Neural crest cell (in vitro differentiated cells): ENCODE measurements at places on chromosomes 1 and 21.

DNA sequence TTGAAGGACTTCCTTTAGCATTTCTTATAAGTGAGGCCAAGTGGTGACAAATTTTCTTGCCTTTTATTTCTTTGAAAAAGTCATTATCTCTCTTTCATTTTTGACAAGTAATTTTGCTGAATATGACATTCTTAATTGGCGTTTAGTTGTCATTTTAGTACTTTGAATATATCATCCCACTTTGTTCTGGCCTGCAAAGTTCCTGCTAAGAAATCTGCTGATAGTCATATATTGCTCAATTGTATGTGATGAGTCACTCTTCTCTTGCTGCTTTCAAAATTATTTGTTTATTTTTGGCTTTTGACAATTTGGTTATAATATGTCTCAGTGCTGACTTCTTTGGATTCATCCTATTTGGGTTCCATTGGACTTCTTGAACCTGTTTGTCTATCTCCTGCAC, 312.6 kb downstream of the DUSP10 start:
- no peaks in the 10 kb centered on the region for H3K36me3 ChIP-seq
- H3K27me3 ChIP-seq, result peaks cover 16% of the 10 kb centered on the region
- H3K4me1 ChIP-seq, result no peaks in the 10 kb centered on the region

DNA sequence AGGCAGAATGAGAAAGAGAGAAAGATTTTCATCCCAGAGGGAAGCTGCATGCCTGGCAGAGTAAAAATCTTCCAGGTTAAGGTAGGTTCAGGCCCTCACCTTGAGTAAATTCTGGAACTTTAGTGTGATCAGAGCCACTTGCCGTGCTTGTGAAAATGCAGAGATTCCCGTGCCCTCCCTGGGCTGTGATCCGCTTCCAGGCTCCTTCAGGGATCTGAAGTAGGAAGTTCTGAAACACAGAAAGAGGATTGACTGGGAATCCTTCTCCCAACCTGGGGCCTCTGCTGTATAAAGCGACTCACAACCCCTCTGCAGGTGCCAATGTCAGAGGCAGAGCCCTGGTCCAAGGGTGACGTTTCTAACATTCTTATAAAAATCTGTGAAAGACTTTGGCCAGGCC, 26.6 kb downstream of the NUAK2 start:
- peaks cover 66% of the 10 kb centered on the region for H3K4me1 ChIP-seq
- H3K27ac ChIP-seq, result peak overlapping the region; percentile 93
- H3K36me3 ChIP-seq, result no peaks in the 10 kb centered on the region
- DNase-seq, result no peak

DNA sequence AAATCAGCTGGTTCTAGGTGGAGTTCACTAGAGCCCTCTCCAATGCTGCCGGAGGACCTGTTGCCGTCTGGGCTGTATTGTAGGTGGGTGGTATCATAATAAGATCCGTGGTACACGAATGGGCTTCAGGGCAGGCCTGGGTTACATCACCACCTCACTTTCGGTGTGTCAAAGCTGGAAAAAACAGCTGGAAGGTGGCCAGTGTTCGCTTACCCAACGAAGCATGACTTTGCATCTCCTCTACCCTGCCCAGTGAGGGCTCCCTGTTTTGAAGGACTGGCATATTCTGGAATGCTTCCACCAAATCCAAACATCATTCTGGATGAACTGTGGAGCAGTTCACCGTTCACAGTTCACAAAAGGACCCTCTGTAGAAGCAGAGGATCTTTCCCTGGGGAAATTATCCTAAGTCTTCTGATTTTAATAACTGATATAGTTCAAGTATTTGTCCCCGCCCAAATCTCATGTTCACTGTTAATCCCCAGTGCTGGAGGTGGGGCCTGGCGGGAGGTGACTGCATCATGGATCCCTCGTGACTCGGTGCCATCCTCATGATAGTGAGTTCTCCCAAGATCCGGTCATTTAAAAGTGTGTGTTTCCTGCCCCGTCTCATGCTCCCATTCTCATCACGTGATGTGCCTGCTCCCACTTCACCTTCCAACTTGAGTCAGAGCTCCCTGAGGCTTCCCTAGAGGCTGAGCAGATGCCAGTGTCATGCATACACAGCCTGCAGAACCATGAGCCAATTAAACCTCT, 429.0 kb downstream of the KIF26B start:
- H3K36me3 ChIP-seq, result no peaks in the 10 kb centered on the region
- no peak for DNase-seq
- H3K4me1 ChIP-seq, result peaks cover 37% of the 10 kb centered on the region
- no peak overlapping the region for H3K27ac ChIP-seq
- H3K27me3 ChIP-seq, result no peaks in the 10 kb centered on the region
- H3K4me3 ChIP-seq, result peak overlapping the region; percentile 32

- H3K4me3 ChIP-seq, result no peak overlapping the region
- peaks cover 24% of the 10 kb centered on the region for H3K4me1 ChIP-seq
- H3K36me3 ChIP-seq, result no peaks in the 10 kb centered on the region
- DNase-seq, result no peak
Observed at GRCh38 chr1:29713857-29714256, 477.5 kb downstream of the PTPRU start.

GRCh38 chr1:46247436-46248121, at the start of gene RAD54L:
Gene RAD54L (plus strand): TSS chr1:46247763. CDS start chr1:46248406, 643 bp downstream.
- H3K4me1 ChIP-seq, result peaks cover 39% of the 10 kb centered on the region
- peak within 1 kb of the TSS; percentile 99 for H3K27ac ChIP-seq
- no peaks in the 10 kb centered on the region for H3K27me3 ChIP-seq
- peak; percentile 94 for DNase-seq
- H3K36me3 ChIP-seq, result peaks cover 10% of the 10 kb centered on the region

GRCh38 chr1:7378346-7379130, 392.6 kb upstream of the VAMP3 start:
- no peak overlapping the region for H3K4me3 ChIP-seq
- H3K4me1 ChIP-seq, result peaks cover 33% of the 10 kb centered on the region
- H3K27ac ChIP-seq, result no peak overlapping the region
- H3K36me3 ChIP-seq, result no peaks in the 10 kb centered on the region
- DNase-seq, result no peak

- DNase-seq, result no peak
- peaks cover 65% of the 10 kb centered on the region for H3K27me3 ChIP-seq
- H3K4me3 ChIP-seq, result no peak overlapping the region
- peaks cover 4% of the 10 kb centered on the region for H3K4me1 ChIP-seq
- no peaks in the 10 kb centered on the region for H3K36me3 ChIP-seq
Observed at GRCh38 chr1:175188936-175189335, 3.6 kb downstream of the KIAA0040 start.
